Omental fat pad (tissue), 4 donors: ENCODE measurements at places on chromosomes 16 and 17.

DNA sequence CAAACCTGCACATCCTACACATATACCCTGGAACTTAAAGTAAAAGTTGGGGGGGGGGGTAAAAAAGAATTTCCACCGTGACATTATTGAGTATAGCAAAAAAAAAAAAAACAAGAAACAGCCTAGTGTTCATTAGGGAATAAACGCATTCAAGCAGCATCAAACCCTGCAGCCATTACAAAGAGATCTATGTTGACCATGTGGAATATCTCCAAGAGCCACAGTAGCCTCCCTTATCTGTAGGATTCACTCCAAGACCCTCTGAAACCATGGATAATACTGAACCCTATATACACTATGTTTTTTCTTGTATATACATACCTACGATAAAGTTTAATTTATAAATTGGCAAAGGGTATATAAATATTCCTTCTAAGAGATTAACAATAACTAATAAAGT lies 5.6 kb upstream of the BIRC5 start:
- DNase-seq = no peak

DNA sequence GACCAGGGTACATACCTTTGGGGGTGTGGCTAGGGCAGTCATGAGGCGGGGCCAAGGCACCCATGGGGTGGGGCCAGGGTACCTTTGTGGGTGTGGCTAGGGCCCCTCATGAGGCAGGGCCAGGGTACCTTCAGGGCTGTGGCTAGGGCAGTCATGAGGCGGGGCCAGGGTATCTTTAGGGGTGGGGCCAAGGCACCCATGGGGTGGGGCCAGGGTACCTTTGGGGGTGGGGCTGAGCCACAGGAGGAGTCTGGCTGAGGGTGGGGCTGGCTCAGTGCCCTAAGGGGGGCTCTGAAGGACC lies 3.5 kb downstream of the GNG13 start:
- DNase-seq = no peak

DNA sequence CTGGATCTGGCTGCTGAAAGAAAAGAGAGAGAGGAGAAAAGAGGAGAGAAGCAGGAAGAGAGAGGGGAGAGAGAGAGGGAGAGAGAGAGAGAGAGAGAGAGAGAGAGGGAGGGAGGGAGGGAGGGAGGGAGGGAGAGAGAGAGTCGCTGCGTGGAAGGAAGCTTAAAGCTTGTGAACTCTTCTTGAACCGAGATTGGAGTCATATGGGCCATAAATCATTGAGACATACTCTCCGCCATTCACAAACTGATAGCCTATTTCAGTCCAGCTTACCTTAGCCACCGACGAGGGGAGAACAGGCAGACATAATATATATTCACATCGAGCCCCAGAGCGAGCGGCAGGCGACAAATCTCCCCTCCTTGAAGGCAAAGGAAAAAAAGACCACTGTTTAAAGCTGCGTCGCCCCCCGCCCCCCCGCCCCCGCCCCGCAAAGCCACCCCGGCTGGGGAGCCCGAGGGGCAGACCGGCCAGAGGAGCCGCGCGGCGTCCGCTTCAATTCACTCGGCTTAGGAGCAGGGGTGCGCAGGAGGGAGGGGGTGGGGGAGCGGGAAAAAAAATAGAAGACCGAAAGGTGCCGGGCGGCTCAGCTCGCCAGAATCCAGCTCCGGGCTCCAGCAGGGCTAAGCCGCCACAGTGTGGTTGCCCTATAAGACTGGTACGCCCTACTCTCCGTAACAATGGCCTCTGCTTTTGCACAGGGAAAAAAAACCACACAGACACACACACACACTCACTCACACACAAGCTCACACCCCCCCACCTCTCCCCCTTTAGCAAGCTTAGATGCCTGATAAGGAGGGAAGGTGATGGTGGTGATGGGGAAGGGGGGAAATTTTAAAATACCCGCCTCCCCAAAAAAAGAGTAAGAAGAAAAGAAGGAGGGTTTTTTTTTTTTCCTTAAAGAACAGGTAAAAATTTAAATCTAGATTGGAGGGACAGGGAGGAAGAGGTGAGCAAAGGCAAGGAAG lies 10.6 kb upstream of the HOXB2 start:
- no peak for DNase-seq

DNA sequence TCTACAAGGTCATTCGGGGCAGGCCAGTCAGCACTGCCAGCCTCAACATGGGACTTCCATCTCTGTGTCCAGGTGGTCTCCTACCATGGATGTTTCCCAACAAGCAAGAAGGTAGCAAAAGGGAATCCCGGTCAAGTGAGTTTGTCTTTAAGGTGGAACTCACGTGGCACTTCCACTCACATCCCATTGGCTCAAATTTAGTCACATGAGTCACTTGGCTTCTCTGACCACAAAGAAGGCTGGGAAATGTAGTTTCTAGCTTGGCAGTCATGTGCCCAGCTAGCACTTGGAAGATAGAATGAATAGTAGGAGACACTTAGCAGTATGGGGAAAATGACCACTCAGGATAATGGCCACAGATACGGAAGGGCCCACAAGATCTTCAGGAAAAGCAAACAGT lies 106.6 kb downstream of the AIPL1 start:
- no peak for DNase-seq

DNA sequence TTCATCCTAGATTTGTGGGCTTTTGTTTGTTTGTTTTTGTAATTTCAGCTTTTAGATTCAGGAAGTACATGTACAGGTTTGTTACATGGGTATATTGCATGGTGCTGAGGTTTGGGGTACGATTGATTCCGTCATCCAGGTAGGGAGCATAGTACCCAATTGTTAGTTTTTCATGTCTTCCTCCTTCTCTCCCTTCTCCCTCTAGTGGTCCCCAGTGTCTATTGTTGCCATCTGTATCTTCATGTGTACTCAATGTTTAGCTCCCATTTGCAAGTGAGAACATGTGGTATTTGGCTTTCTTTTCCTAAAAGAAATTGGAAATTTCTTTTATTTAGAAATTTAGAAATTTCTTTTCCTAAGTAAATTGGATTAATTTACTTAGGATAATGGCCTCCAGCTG lies 37.1 kb upstream of the BCAS3 start:
- no peak for DNase-seq

GRCh38 chr16:86681031-86681756 lies 102.8 kb downstream of the FOXL1 start:
- no peak for DNase-seq

GRCh38 chr17:29958947-29959657 lies 17.7 kb downstream of the EFCAB5 start:
- no peak for DNase-seq

GRCh38 chr16:4018391-4018790 lies 97.9 kb downstream of the ADCY9 start:
- no peak for DNase-seq

GRCh38 chr16:9090101-9090959 lies 1.1 kb upstream of the HAPSTR1 start:
- no peak for DNase-seq

- no peak for DNase-seq
These were observed 36.6 kb downstream of the CCDC42 start for GRCh38 chr17:8708025-8708461.

- no peak for DNase-seq
These were observed 16.7 kb upstream of the OR1F1 start for GRCh38 chr16:3171181-3171854.
